CD4-positive, alpha-beta T cell treated with Interleukin-1 beta for 1 hour (primary cell): ENCODE measurements at places on chromosomes 7 and 10.

DNA sequence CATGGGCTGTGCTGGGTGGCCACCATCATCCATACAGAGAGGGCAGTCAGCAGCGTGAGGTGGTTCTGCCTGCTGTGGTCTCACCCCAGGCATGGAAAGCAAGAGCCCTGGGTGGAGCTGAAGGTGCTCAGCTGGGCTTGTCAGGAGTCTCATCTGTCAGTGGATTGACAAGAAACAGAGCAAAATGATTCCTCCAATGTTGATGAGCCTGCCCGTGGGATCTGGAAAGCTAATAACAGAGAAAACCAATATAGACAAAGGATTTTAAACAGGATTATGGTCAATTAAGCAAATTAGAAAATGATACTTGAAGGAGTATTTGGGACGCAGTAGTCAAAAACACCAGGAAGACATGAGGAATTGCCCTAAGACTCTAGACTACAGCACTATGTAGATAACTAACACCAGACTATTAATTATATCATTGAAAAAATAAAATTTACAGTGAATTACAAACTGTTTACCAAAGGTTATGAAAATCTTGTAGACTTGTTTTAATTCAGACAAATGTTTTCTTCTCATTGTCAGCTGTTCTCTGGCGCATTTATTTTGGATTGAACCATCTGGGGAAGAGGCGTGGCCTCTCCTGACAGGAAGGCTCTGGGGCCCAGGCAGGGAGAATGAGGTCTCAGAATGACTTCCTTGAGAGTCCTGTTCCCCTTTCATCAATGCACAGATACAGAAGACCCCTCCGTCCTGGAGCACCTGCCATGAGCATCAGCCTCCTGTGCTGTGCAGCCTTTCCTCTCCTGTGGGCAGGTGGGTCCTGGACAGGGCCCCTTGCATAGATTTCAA lies 211.2 kb upstream of the PRSS58 start:
- DNase-seq, result no peak

DNA sequence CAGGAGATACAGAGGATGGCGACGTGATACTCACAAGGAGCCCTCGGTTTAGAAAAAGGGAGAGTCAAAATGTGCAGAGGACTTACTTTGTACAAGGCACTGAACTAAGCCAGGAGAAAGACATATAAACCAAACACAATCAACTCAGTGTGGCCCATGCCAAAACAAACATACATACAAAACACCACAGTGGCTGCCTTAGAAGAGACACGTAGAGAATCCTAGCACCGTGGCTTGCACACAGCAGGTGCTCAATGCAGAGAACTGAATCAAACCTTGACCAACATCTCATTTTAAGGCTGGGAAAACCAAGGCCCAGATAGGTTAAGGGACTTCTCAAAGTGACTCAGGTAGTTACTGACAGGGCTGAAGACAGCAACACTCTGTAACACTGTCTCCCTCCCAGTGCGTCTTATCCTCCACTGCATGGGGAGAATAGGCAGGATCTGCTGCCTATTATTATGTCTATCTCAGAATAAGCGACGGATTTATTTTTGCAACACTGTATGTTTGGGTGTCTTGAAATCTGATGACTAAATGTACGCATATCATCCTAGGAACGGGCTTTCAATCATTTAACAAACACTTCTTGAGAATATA lies 11.0 kb downstream of the SORBS1 start:
- no peak for DNase-seq

- DNase-seq, result no peak
Measured at GRCh38 chr10:91955114-91955513, 31.5 kb downstream of the BTAF1 start.

GRCh38 chr10:44569193-44570091 lies 184.5 kb upstream of the CXCL12 start:
- DNase-seq, result no peak

- peak; percentile 16 for DNase-seq
Measured at GRCh38 chr10:59991661-59992060, 85.3 kb upstream of the CCDC6 start.

DNA sequence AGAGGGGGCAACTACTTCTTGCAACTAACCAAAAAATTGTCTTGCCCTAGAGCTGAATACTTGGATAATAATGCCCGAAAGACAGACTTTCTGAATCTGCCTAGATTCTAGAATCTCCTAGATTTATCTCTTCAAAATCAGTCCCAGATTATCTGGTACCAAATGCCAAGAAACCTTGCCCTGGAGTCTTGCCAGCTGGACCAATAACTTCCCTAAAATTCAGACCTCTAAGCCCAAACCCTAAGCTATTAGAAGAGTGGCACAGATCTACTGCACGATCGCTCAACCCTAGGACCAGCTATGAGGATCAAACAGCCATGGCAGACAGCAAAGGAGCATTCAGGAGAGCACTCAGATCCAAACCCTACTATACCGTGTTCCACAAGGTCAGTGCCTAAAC lies 45.0 kb downstream of the ARMH3 start:
- DNase-seq, result no peak
